Non-pigmented ciliary epithelial cell (primary cell): ENCODE measurements at places on chromosomes 16 and 17.

DNA sequence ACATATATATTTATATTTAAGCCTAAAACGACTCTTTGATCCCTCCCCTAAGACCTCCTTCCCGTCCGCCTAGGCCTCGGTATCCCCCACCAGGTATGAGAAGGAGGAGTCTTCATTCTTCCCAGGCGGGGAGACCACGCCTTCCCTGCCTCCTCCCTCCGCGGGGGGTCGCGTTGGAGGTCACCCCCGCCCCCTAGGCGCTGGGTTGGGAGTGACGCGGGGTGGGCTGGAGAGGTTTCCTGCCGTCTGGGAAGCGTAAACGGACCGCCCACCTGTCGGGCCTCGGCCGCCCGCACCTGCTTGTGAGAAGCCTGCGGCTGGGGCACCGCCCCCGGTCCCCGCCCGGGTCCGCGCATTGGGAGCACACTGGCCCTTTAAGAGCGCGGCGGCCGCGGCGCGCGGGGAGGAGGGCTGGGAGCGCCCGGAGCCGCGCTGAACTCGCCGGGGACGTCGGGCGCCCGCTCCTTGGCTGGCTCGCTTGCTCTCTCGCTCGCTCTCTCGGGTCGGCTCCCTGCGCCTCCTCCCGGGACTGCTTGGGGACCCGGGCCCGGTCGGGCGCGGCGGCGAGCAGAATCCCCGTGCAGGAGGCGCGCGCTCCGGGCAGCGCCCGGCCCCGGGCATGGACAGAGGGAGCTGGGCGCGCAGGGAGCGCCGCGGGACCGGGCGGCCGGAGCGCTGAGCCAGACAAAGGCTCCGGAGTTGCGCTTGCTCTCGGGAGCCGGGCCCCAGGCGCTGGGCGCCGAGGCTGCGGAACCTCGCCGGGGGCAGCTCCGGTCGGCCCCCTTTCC, at the start of gene MMP15:
Gene MMP15 (plus strand): TSS at position 404 of the 788 bp plus-strand sequence. CDS start 597 bp downstream, outside the sequence.
- no peak for DNase-seq

- DNase-seq: no peak
Observed at GRCh38 chr16:88315543-88316105, 67.1 kb upstream of the ZNF469 start.

- DNase-seq: peak; percentile 32
Observed at GRCh38 chr16:72311426-72311825, 139.5 kb upstream of the PMFBP1 start.

DNA sequence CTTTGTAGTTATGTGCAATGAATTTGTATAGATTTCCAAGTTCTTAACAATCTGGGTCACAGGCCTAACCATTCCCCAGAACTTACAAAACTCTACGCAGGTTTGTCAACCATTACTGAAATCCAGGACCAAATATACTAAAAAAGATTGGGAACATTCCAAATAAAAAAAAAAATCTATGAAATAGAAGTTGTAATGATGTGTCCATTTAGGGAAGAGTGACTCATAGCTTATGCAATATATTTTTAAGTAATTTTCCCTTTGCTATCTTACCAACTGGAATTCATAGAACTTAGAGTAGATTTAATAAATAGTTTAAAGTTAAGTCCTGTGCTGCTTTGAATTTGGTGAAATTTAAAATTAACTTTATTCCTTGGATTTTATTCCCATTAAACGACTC, 393.2 kb downstream of the PMP22 start:
- DNase-seq: no peak

GRCh38 chr17:69761011-69761410, 314.0 kb upstream of the KCNJ16 start:
- no peak for DNase-seq

DNA sequence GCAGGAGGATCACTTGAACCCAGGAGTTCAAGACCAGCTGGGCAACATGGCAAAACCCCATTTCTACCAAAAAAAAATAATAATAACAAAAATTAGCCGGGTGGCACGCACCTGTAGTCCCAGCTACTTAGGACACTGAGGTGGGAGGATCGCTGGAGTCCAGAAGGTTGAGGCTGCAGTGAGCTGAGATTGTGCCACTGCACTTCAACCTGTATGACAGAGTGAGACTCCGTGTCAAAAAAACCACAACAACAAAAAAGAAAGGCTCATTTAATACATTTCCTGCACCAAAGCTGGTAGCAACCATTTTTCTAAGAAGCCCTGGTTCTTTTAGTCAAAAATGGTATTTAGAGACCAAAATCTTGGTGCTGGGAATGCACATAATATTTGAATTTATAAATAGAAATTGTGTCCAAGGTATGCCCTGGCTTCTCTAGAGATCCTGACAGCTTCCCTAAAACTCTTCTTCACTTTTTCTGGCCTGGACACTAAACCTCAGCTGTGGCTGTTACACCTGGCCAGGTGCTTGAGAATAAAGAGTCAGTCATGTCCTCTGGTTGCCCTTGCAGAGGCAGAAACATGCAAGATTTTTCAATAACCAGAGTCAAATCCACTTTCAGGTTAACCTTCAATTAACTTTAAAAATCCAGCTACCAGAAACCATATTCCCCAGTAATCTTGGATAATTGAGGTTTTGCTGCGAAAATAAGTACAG, 35.9 kb downstream of the SCNN1B start:
- no peak for DNase-seq

DNA sequence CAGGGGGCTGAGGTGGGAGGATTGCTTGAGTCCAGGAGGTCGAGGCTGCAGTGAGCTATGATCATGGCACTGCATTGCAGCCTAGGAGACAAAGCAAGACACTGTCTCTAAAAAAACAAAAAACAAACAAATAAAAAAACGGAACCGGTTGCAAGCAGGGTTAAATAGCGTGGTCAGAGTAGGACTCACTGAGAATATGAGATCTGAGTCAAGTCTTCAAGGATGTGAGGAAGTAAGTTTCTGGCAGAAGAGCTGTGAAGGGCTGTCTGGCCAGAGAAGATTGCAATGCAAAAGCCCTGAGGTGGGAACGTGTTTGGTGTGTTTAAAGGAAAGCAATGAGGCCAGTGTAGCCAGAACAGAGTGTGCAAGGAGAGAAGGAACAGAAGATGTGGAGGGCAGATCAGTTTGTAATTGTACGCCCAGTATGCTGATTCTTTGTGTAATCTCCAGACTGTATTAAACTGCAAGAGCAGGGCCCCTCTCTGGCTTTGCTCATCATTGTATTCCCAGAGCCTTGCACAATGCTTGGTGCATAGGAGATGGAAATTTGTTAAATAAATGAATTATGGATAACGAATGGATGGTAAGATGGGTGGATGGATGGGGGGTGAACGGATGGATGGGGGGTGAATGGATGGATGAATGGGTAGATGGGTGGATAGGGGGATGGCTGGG, 6.3 kb downstream of the G6PC1 start:
- no peak for DNase-seq

- no peak for DNase-seq
Observed at GRCh38 chr17:50608700-50609379, 25.8 kb upstream of the ABCC3 start.

DNA sequence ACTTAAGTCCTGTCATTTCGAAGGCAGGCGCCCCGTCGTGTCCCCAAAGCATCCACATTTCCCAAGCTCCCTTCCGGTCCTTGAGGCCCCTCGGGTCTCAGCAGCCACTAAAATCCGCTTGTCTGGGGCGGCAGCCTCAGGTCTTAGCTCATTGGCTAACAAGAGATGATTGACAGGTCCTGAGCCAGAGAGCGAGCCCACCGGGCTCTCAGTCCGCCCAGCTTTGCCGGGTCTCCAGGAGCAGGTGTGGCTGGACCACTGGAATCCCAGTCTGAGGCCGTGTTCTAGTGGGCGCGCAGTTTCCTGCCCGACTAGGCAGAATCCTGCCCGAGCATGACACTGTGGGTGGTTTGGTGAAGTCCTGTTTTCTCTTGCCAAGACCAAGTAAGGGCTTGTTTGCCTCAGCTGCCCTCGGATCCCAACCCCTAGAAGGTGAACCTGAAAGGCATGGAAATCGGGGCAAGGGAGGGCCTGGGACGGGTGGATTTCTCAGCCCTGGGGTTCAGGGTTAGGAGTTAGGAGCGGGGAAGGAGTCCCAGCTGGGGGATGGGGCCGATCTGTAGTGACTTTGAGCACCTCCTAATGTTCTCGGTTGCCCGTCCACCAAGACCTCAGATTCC, 42.8 kb downstream of the MRC2 start:
- no peak for DNase-seq

GRCh38 chr16:13463619-13464018, 456.3 kb upstream of the ERCC4 start:
- DNase-seq: no peak

DNA sequence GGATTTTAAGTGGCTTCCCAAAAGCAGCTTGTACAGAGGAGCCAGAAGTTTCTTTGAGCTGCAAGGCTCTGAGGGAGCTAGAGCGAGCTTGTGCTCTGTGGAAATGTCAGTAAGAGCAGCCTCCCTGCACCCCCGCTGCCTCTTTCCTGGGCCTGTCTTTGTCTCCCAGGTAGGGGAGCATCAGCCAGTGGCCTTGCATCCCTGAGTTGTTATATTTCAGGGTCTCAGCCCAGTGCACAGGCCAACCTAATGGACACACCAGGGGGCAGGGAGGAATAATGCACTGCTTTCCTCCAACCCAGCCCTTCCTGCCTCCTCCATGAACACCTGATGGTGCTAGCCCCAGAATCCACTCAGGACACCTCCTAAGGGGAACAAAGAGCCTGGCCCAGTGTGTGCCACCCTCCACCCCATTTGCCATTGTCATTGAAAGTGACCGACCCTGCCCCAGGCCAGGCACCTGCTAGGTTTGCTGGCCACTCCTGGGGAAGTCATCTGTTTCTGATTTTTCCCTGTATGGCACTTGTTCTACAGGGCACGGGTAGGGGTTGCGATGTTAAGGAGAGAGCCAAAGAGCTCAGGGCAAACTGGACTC, 6.3 kb downstream of the TPPP3 start:
- no peak for DNase-seq

DNA sequence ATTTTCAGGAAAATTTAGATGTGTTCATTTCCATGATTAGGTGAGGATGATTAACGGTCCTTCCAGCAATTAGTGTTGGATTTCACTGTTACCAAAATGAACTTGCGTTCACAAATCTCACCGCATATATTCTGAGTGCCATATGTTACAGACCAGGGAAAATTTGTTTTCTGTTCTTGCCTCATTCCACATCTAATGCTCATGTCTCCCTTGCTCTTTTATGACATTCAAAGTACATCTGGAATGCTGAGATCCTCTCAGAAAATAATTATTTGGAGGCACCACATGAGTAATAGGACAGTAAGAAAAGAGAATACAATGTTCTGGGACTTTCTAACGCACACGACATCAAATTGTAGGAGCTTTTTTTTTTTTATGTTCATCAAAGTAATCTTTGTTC, 406.5 kb downstream of the SHISA9 start:
- DNase-seq: no peak

GRCh38 chr16:67662653-67663010, 1.9 kb downstream of the PARD6A start:
- DNase-seq: no peak

GRCh38 chr16:48125888-48126287, 29.9 kb downstream of the ABCC12 start:
- DNase-seq: no peak

DNA sequence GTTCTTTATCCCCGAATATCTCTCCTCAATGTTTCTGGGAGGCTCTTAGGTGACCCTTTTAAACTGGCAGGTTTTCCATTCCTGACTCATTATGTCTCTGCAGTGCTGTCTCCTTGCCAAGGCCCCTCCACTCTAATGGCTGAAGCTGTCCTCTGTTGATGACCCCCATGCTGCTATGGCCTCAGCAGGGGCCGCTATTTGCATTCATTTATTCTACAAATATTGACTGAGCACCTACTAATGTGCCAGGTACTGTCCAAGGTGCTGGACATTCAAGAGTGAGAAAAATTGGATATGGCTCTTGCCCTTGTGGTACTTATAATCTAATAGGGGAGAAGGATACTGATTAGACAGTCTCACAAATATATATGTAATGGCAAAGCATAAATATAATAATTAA, 55.4 kb downstream of the GP2 start:
- no peak for DNase-seq

- no peak for DNase-seq
Observed at GRCh38 chr17:35749560-35750412, 3.3 kb downstream of the GAS2L2 start.

DNA sequence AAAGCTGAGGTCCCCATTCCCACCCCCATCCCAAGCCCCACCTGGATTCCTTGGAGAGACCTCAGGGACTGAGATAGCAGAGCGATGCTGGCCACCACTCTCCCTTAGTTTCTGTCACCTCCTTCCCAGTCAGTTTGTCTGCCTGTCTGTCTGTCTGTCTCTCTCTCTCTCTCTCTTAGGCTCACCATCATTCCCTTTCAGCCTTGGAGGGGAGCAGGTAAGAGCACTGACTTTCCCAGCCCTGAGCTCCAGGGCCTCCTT, 5.9 kb downstream of the CD300LB start:
- DNase-seq: no peak

DNA sequence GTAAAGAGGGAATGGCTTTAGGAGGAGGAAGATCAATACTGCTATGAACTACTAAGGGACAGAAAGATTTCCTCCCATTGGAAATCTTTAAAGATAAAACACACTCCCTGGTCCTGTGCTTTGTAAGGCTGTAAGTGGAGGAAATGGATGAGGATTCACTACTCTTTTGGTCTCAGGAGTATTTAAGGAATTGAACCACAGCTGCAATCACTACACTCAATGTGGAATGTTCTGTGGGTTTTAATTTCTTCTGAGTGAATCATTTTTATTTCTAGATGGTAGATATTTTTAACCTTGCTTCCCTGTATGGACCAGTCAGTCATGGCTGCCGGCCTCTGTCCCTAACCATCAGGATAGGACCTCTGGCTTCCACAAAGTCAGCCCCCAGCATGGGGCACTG, 65.6 kb downstream of the SDR42E1 start:
- peak; percentile 34 for DNase-seq

GRCh38 chr16:56889206-56889605, 24.2 kb downstream of the SLC12A3 start:
- DNase-seq: no peak

DNA sequence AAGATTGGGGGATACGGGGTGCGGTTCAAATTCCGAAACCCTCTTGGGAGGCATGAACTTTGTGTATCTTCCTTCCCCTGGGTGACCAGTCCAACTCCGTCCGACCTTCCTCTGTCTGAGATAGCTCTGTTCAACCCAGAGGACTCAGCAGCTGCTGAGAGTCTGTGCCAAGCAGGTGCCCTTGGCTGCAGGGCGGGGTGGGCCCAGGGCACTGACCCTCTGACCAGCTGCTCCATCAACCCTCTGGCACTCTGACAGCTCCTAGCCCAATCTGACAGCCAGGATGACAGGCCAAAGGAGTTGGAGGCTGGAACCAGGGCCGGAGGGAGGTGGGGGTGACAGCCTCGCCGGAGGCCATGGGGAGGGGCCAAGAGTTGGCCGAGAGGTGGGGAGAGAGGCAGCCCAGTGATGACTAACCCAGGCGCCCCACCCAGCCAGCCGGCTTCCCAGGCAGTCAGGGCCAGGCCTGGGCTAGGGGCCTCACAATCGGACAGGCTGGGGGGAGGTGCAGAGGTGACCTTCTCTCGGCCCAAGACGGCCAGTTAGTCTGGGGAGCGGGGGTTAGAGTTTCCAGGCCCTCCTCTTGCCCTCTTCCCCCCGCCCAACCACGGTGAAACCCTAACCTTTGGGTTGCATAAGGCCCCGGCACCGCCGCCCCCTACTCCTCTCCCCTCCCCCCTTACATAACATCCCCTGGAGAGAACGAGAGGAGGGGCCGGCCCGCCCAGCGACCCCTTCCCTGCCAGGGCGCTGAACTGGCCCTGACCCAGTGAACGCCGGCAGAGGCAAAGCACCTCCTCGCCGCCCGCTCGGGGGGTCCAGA, 5.0 kb upstream of the TLCD2 start:
- DNase-seq: no peak

- no peak for DNase-seq
Observed at GRCh38 chr16:7744546-7745264, 412.1 kb downstream of the RBFOX1 start.

- DNase-seq: no peak
Observed at GRCh38 chr16:4795181-4795827, at the start of gene SMIM22. Gene SMIM22, plus strand, starts transcription at chr16:4795369. Its CDS starts 366 bp downstream, at chr16:4795735.
